Activated naive CD4-positive, alpha-beta T cell treated with anti-CD3 and anti-CD28 coated beads, Interleukin-2, amount 10 ng/mL, durations not matched to agents 5 hours and 36 hours (primary cell): ENCODE measurements at places on chromosomes 6 and 20. TPM values are rescaled to one million over a fixed set of nuclear protein-coding genes. Genes with fewer than 3 reads are reported as not detected.

KCNQ5 gene
- total RNA-seq: 5.9 TPM

TSPO2 gene
- not detected for total RNA-seq

GJA10 gene
- total RNA-seq: not detected

DACT2 gene
- total RNA-seq: not detected

RTEL1 gene
- total RNA-seq: 39.2 TPM

TMEM217 gene
- total RNA-seq: 4.0 TPM

RFX6 gene
- total RNA-seq: not detected

HLA-G gene
- total RNA-seq: 0.14 TPM

SOX18 gene
- total RNA-seq: 0.28 TPM

EMILIN3 gene
- total RNA-seq: not detected

PHACTR3 gene
- total RNA-seq: not detected

PRSS16 gene
- 0.65 TPM for total RNA-seq

ARMC12 gene
- 1.3 TPM for total RNA-seq

PRND gene
- total RNA-seq: not detected

THBS2 gene
- 0.05 TPM for total RNA-seq

CEP250 gene
- total RNA-seq: 61.0 TPM

GSTA4 gene
- 7.1 TPM for total RNA-seq

CDSN gene
- total RNA-seq: not detected

JAG1 gene
- total RNA-seq: 0.15 TPM

TRIM15 gene
- not detected for total RNA-seq

NELFE gene
- 60.9 TPM for total RNA-seq

FOXP4 gene
- total RNA-seq: 12.5 TPM

SRMS gene
- total RNA-seq: not detected

ULBP1 gene
- 0.96 TPM for total RNA-seq

PAK5 gene
- total RNA-seq: not detected

DBNDD2 gene
- total RNA-seq: 15.3 TPM

LGSN gene
- not detected for total RNA-seq

COX4I2 gene
- not detected for total RNA-seq

NKX2-4 gene
- not detected for total RNA-seq

HNF4A gene
- not detected for total RNA-seq

GCNT2 gene
- 4.6 TPM for total RNA-seq

NKX2-2 gene
- total RNA-seq: not detected

PPP1R3G gene
- total RNA-seq: 0.15 TPM

OPRM1 gene
- not detected for total RNA-seq

HLA-DQA1 gene
- total RNA-seq: 8.8 TPM

RBM38 gene
- 133 TPM for total RNA-seq

RIMS4 gene
- not detected for total RNA-seq

PROCR gene
- not detected for total RNA-seq

MEP1A gene
- not detected for total RNA-seq

LY6G6F gene
- total RNA-seq: not detected

ZC2HC1B gene
- total RNA-seq: not detected

HLA-DQA2 gene
- total RNA-seq: not detected

NOX3 gene
- not detected for total RNA-seq

HDAC2 gene
- 61.6 TPM for total RNA-seq

CLDN20 gene
- total RNA-seq: not detected

B3GAT2 gene
- 0.03 TPM for total RNA-seq

CTCFL gene
- total RNA-seq: not detected

PRL gene
- not detected for total RNA-seq
